ENCODE measurements at places on chromosomes 7 and 10.

- DNase-seq: no peak
Measured at GRCh38 chr10:126042354-126042753, 146.0 kb downstream of the FANK1 start.

GRCh38 chr7:48042636-48043035 lies 7.3 kb downstream of the C7orf57 start:
- no peak for DNase-seq

DNA sequence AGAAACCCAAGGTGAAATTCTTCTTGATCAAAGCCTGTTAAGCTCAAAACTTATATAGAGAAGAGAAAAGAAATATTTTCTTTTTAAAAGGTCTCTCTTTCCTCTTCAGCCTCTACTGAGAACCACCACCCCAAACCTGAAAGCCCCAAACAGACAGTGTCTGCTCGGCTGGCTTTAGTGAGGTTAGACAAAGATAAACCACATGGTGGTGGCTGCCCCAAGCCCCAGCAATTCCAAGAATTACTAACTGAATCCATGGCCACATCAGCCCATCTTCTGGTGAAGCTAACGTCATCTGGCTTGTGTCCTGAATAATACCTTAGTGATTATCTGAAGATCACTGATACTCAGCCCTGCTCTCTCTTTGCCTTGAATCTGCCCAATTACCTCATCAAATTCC lies 275.0 kb downstream of the ELMO1 start:
- no peak for DNase-seq

- DNase-seq: no peak
Measured at GRCh38 chr7:86407291-86407690, 236.4 kb upstream of the GRM3 start.

DNA sequence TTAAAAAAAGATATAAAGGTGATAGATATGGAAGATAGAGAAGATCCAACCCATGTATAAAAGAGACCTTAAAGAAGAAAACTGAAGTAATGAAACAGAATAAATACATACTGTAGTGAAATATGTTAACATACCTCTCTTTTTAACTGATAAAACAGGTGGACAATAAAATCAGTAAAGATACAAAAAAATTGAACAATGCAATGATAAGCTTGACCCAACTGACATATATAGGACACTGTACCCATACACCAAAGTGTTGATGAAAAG lies 17.4 kb upstream of the PRF1 start:
- no peak for DNase-seq

DNA sequence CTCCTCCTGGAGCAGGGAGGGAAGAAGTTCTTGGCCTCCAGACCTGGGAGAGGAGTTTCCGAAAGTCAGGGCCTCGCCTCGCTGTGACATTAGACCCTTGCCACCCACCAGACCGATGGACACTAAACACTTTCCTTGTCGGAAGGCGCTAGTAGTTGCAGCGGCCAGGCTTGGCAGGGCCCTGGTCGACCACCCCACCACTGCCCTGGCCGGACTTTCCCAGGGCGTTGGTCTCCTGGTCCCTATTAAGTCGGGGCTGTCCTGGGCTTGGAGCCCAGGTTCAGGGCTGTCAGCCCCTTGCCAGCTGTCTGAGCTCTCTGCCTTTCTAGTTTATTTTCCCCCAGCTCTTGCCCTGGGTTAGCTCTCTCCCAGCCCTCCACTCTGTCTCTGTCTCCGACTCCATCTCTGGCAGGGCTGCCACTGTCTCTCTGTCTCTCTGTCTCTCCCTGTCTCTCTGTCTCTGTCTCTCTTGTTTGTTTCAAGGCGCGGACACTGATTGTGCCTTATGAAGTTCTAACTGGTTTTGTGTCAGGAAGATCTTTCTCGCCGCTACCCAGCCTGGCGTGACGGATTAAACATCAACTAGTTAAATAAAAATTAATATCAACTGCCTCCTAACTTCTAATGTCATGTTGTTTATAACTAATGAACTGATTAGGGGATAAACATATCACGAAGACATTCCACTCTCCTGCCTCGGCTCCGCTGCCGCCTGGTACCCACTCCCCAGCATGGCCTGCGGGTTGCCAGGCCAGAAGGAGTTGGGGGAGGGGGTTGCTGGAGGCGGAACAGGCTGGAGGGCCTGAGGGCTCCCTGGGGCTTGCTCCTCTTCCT lies 13.8 kb upstream of the PAX2 start:
- DNase-seq: no peak

DNA sequence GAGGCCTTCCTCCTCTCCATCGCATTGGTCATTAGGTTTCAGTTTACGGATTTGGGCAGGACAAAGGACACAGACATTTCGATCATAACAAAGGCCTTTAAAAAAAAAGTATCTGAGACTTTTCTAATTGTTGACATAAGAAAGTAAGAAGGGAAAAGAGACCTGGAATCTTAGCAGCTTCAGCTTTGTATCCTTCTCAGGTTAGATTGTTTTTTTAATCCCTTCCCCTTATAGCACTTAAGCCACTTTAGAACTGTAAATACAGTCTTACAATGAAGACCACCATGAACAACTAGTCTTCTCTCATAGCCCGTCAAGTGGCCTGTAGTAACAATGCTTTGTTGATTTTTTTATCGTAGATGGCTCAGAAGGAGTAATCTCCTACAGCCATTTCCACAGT lies 45.2 kb downstream of the LMTK2 start:
- no peak for DNase-seq

DNA sequence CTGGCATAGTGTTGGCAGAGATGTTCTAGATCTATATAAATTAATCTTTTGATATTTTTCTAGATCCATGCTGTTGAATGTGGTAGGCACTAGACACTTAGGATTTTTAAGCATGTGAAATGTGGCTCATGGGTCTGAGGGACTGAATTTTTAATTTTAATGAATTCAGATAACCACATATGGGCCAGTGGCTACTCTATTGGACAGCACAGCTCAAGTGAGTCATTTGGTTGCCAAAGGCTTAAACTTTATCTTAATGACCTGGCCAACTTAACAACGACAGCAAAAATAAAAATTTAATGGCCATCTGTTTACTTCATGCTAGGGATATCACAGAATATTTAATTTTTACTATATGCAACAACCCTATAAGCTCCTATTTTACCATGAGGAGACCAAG lies 61.4 kb downstream of the CDK14 start:
- DNase-seq: no peak

- DNase-seq: no peak
Measured at GRCh38 chr10:48343921-48344598, 37.6 kb downstream of the MAPK8 start.

GRCh38 chr7:3358991-3359390 lies 57.9 kb downstream of the SDK1 start:
- no peak for DNase-seq

DNA sequence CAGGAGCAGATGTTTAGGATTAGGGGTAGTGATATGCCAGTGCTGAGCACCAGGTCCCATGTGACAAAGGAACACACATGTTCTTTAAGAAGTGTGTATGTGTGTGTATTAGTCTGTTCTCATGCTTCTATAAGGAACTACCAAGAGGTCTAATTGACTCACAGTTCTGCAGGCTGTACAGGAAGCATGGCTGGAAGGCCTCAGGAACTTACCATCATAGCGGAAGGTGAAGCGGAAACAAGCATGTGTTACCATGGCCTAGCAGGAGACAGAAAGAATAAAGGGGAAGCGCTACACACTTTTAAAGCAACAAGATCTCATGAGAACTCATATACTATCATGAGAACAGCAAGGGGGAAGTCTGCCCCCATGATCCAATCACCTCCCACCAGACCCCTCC lies 22.8 kb upstream of the PDZD8 start:
- no peak for DNase-seq

GRCh38 chr10:70188768-70189167 lies 18.5 kb upstream of the SAR1A start:
- no peak for DNase-seq

DNA sequence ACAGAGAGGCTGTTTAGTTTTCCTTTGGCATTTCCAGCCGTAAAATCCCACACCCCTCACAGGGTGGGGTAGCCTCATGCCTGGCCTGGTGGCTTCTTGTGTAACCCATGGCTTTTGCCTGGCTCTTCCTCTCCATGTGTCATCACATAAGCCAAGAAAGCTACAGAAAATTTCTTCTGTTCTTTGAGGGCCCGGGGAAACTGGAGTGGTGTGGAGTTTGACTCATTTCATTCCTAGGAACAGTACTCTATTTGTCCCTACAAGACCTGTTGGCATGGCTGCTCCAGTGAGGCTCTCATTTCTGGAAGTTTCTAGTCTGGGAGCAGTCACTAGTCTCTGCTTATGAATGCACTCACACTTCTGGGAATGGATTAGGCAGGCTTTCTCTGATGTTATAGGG lies 523.9 kb downstream of the SUGCT start:
- no peak for DNase-seq

DNA sequence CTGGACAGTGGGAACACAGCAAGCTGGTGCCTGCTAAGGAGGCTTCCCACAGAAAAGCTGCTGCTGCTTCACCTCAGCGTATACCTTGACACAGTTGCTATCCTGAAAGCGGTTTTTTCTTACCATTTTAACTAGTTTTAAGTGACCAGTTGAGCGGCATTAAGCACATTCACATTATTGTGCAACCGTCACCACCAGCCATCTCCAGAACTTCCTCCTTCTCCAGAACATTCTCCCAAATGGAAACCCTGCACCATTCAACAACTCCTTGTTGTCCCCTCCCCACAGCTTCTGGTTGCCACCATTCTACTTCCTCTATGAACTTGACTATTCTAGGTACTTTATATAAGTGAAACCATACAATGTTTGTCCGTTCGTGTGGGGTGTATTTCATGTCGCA lies 169.9 kb downstream of the SNX10 start:
- DNase-seq: no peak

DNA sequence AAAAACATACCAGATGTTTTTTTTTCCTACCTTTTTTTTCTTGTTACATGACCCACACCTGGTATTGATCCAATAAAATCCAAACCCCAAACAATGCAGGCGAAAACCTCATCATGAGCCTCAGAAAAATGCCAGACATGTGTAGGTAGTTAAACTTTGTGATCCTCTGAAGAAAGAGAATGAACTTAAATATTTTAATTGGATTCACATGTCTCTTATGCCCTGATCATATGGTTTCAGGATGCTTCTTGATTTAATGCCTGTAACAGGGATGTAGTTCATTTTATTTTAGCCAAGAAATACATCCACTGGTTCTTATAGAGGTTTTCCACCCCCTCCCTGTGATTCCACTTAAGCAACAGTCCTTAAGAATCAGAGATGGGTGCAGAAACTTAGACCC lies 451.6 kb downstream of the TYW1 start:
- no peak for DNase-seq

DNA sequence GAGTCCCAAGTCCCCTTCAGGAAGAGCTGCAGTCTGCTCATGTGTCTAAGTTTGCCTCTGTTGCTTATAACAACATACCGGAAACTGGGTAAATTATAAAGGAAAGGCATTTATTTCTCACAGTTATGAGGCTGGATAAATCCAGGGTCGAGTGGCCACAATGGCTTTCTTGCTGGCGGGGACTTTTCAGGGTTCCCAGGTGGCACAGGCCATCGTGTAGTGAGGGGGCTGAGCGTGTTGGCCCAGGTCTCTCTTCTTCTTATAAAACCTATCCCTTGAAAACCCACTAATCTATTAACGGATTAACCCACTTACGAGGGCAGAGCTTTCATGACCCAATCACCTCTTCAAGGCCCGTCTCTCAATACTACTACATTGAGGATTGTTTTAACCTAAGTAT lies 8.7 kb downstream of the VIPR2 start:
- DNase-seq: no peak

- DNase-seq: no peak
Measured at GRCh38 chr7:149087376-149087775, 3.1 kb downstream of the ZNF786 start.

DNA sequence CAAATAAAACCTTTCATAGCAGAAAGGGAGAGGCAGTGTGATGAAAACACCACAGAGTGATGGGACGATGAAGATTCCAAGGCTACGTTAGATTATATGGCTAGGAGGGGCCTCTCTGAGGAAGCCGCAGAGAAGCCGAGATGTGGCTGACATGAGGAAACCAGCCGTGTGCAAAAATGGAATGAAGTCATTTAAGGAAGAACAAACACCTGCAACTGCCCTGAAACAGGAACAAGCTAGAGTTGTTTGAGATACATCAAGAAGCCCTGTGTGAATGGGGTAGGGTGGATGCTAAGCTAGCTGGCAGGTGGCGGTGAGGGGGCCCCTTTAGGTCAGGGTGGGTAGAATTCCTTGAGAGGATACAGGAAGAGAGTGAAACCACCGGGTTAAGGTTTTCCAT lies 129.5 kb downstream of the KLF6 start:
- no peak for DNase-seq

DNA sequence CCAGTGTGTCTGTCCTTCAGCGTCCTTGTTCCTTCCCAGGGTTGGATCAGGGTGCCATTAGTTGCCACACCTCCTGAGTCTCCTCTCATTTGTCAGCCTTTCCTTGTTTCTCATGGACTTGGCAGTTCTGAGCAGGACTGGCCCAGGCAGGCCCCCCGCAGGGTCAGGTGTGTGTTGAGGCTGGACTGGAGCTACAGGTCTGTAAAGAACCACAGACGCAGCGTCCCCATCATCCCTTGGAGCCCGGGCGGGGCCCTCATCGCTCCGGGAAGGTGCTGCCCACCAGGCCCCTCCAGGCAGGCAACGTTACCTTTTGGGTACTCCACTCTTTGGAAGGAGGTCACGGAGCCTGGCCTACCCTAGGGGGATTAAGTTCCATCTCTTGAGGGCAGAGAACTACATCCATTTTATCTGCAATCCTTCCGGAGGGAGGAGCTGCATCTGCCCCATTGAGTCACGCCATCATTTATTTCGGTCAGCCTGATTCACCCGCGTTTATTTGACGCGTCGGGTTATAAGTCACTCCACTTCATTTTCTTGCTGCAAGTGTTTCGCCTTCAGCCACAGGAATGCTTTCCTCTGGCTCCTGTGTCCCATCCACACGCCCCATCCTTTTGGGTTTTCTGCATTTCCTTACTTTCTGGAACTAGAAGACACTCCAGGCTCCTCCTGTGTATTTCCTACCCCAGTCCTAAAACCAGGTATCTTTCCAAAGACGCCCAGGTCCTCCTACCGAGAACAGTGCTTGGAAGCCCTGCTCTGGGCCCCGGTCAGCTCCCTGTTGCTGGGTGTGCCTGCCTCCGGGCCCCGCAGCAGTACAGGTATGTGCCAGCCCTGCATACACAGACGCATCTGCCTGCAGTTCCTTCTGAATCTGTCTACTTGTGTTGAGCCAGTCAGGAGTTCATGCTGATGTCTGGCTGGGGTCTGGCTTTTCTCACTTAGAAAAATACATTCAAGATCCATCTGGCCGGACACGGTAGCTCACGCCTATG lies 141.9 kb downstream of the MAD1L1 start:
- no peak for DNase-seq

DNA sequence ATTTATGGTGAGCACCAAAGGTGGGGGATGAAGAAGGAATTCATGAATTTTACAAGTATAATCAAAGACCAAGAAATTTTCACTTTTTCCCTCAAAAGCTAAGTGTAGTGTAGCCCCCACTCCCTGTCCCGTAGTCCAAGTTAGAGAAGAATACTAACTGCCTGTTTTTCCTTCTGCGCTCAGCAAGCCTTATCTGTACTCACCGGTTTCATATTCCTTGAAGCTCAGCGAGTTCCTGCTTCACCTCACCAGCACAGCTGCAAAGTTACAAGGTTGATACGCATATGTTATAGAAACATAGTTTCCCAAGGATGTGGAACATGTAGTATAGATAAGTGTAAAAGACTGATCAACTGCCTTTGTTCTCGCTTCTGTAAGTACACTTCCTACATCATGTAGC lies 16.0 kb upstream of the ZNF33B start:
- no peak for DNase-seq

- DNase-seq: no peak
Measured at GRCh38 chr7:83427884-83428283, 221.1 kb downstream of the SEMA3E start.

All from right forelimb (tissue), 1 donor.